GM12864 (cell line): ENCODE measurements at places on chromosomes 5 and 9.
A peak's percentile ranks its signal among the peaks of the same experiment; 100 is the strongest.

DNA sequence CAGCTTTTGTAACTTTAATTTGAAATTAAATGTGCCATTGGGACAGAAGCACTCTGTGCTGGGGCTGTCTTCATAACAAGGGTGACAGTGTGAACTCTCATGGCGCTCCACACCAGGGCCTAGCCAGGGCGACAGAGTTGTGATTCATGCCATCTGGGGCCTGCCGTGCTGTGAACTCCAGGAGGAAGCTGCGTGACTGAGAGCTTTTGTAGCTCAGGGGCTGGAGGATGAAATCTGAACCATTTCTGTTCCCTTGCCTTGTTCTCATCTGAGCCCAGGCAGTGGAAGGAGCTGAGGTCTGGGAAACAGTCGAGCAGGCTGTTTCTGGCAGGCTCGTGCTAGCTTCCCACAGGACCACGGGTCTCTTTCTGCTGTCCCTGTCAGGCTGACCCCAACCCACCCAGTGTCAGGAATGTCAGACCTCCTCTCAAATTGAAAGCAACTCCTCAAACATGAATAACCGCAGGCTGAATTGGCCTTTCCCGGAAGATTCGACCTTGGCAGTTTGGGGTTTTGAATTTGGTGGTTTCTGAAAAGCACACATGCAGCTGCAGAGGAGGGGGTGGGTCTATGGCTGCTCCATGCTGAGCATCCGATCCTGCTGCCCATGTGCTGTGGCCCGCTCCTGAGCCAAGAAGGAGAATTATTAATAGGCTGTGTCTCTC is 69.2 kb upstream of the RPS23 start:
- DNase-seq: no peak

DNA sequence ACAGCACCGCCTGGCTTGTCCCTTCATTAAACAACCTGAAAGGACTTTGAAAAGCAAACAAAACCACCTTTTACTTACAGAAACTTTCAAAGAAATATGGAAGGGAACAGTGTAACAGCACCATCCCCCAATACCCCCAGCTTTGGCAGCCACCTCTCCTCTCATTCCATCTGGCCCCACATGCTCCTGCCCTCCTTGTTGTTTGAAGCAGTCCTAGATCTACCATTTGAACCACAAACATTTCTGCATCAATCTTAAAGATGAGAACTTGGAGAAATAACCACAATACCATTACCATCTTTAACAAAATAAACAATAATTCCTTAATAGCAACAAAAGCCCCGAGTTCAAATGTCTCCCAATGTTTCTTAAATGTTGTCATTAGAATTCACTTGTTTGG is 17.8 kb upstream of the COL15A1 start:
- DNase-seq: no peak

DNA sequence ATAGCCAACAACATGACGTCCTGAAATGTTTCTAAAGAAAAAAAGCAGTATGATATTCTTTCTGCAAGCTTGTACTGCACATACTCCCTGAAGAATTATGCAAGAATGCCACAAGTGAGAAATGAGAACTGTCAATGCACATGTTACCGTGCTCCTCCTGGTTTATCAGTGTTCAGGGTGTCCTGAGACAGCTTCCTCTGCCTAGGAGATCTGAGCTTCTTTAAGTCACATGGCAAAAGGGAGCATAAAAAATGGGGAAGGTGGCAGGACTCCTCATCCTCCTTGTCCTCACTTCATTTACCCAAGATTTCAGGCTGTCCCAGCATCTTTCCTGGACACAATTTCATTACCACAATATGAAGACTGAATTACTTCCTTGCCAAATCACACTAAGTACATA is 238.2 kb downstream of the GLIS3 start:
- no peak for DNase-seq

GRCh38 chr5:14118551-14119320 is 24.4 kb upstream of the TRIO start:
- DNase-seq: no peak

DNA sequence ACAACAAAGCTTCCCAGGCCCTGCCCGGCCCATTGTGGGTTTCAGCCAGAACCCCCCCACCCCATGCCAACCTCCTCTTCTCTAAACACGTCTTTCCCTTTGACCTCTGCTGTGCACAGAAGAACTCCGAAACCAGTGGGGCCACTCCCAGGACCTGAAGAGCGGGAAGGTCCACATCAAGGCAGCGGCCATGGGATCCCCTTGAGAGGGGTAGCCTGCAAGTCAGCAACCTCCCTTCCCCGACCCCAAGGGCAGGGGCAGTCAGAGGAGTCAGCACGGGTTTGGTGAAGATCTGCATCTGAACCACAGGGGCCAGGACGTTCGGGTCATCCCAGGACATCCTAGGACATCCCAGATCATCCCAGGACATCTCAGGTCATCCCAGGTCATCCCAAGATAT is 379.9 kb upstream of the IRX4 start:
- no peak for DNase-seq

- DNase-seq: no peak
Measured at GRCh38 chr5:139708877-139709581, 60.9 kb downstream of the CXXC5 start.

DNA sequence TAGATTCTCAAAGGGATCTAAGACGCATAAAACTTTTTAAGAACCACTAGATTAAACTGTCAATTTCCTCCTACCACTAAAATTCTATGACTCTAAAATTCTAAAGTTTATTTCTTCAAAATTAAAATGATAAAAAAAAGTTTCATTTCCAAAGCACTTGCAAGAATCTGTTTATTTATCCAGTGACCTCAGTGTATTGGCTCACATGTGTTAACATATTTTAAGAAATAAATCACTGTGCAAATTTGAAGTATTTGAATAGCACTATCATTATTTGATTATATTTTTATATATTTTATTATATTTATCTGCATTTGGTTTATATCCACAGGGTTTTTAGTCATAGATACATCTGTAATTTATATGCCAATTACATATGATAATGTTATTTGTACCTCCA is 62.2 kb upstream of the SLC12A2 start:
- DNase-seq: no peak

GRCh38 chr5:39301406-39301805 is 62.9 kb downstream of the C9 start:
- DNase-seq: no peak

DNA sequence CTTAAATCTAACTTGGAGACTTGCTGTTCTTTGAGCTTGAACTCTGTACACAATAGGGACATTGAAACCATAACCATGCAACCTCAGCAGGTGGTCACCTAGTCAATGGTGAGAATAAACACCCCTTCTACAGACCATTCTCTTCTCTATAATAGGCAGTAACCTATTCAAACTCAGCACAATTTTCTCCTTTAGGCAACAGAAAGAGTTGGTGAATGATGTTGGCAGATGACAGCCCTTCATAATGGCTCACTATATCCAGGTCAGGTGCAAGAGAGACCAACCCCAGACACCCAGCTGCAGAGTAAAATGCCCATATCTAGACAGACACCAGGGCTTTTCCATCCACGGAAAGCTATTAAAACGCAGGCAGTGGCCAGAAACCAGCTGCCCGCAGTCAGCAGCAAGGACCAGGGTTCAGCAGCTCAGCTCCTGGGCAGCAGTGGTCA is 106.7 kb downstream of the SERINC5 start:
- DNase-seq: no peak

- no peak for DNase-seq
Measured at GRCh38 chr5:159448-160172, 31.7 kb upstream of the LRRC14B start.

DNA sequence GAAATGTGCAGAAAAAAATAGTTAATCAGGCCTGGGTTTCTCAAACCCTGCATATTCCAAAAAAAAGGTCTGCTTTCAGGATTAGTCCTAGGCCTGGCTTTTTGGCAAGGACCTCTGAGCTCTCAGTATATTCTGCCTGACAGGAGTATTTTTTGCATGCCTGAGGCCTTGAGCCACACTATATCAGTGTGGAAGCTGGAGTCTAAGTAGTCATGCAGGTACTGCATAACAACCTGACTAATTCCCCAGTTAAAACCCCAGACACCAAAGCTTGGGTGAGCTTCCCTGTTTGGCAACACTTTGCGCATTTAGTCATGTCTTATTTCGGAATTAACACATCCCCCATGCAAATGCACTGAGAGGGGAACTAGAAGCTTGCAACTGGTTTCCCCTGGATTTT is 359.5 kb downstream of the CETN3 start:
- DNase-seq: no peak

- no peak for DNase-seq
Measured at GRCh38 chr5:131280417-131280816, 16.6 kb downstream of the CDC42SE2 start.

- no peak for DNase-seq
Measured at GRCh38 chr5:3893975-3894374, 298.3 kb downstream of the IRX1 start.

DNA sequence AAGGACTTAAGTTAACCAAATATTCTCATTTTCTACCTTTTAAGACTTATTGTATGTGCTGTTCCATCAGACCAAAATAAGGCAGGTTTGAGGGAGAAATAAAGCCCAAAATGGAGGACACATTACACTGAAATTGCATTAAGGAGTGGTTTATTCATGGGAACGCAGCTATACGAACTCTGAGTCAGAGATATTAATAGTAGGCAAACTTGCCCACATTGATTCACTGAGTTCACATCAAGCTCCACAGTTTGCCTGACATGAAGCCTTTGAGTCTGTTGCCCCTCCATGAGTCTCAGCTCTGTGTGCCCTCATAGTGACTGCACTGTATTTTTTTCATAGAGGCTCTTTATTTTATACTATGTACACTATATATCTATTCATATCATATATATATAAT is 135.0 kb upstream of the SNX2 start:
- DNase-seq: no peak

GRCh38 chr9:85182383-85182782 is 512.9 kb downstream of the NTRK2 start:
- DNase-seq: no peak

- DNase-seq: no peak
Measured at GRCh38 chr9:115553060-115553773, 435.3 kb upstream of the TNC start.

GRCh38 chr5:112923148-112923917 is 1.3 kb upstream of the REEP5 start:
- peak; percentile 70 for DNase-seq

DNA sequence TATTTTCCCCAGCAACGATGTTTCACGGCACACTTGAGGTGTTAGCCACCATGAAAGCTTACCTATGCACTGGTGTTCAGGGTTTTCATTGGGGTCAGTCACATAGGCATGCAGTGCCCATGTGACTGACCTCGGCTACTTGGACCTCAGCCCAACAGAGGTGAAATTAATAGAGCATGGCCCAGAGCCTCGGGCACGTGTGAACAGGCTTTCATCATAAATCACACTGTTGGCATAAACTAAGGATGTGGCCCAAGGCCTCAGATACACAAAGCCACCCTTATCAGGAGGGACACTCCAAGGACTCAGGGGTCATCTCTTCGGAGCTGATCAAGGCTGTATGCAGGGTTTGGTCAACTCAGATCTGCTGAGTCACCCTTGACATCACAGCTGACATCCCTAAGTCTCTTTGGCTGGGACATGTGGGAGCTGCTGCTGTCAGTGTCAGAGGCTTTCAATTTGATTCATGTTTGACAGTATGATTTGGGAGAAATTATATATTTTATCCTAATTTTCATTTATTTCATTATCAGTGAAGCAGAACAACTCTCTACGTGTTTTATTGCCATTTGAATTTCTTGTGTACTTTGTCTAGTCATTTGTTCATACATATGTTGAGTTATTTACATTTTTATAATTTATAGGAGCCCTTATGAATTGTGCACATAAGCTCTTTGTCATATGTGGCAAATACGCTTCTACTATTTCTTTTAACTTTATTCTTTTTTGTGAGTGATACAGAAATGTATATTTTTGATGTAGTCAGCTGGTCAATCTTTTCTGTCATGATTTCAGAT is 59.7 kb upstream of the ANKRD33B start:
- DNase-seq: no peak

- no peak for DNase-seq
Measured at GRCh38 chr5:58795327-58795726, 212.5 kb downstream of the RAB3C start.

- no peak for DNase-seq
Measured at GRCh38 chr5:177306674-177307543, 3.3 kb downstream of the PRELID1 start.

DNA sequence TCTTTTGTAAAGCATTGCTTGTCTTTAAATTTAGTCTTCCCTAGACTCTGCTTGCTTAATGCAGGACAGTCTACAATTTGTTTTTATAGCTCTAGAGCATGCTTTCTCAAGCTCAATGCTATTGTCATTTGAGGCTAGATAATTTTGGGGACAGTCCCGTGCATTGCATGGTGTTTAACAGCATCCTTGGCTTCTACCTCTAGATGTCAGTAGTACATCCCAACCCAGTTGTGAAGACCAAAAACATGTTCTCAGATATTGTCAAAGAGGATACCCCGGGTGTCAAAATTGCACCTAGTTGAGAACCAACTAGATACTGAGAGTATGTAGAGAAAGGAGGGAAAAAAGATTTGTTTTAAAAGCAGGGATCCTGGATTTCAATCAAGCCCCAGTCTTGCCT is 277.5 kb downstream of the CEMIP2 start:
- no peak for DNase-seq

GRCh38 chr5:43498581-43498980 is 14.9 kb upstream of the TMEM267 start:
- no peak for DNase-seq

GRCh38 chr5:141223112-141223783 is at the start of gene PCDHB14:
Gene PCDHB14 (plus strand): TSS chr5:141223343. CDS start chr5:141223506, 163 bp downstream.
- DNase-seq: no peak

DNA sequence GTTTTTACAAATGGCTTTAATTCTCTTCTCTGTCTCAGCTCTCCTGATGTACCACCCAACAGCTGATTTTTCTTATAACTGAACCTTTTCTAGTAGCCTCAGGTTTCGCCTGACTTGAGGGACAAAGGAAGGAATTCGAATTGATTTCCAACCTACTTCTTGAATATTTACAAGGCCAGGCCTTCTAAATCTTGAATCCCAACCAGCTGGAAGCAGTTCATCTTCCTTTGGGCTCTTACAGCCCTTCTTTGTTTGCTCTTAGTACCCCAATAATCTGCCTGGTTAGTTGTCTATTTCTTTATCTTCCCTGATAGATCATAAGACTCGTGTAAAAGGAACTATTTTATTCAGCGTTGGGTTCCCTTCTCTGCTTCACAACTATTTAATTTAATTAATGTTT is 95.9 kb downstream of the NLN start:
- DNase-seq: no peak

- no peak for DNase-seq
Measured at GRCh38 chr5:54873691-54874090, 111.7 kb downstream of the ESM1 start.

DNA sequence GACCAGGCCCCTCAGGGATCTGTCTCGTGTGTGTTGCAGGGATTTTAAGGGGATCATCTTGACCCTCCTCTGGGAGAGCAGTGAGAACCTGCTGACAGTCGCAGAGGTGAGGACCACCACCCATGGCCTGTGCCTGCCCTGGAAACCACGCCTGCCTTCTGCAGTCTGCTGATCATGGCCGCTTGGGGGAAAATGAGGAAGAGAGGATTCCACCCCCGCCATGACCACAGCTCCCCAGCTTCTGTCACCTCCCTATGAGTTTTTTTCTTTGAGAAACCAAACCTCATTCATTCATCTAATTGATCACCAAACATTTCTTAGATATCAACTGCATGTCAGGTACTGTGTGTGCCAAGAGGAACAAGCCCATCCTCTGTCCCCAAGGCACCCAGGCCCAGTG is 46.3 kb upstream of the TDRD7 start:
- no peak for DNase-seq

GRCh38 chr5:139847091-139847490 is 51.5 kb downstream of the PSD2 start:
- no peak for DNase-seq

- DNase-seq: no peak
Measured at GRCh38 chr5:40402007-40402364, 277.7 kb upstream of the PTGER4 start.

- no peak for DNase-seq
Measured at GRCh38 chr5:43231977-43232376, 40.0 kb downstream of the NIM1K start.
